ENCODE measurements at places on chromosomes 6 and 20.

DNA sequence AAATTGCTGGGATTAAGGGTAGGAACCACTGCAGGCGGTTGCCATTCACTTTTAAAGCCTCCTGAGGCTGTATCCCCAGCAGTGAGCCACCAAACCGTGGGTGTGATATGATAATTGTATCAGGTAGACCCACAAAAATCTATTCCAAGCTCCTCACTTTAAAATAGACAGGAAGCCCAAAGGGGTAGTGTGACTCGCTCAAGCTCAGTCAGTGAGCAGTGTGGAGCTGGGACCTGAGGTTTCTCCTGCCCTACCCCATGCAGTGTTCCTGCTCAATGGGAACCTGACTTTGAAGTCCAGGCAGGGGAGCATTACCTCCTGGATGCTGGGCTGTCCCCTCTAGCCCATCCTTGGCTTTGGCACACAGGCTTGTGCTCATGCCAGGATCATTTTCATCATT is 14.9 kb upstream of the MAPRE1 start:
- no peak for DNase-seq

DNA sequence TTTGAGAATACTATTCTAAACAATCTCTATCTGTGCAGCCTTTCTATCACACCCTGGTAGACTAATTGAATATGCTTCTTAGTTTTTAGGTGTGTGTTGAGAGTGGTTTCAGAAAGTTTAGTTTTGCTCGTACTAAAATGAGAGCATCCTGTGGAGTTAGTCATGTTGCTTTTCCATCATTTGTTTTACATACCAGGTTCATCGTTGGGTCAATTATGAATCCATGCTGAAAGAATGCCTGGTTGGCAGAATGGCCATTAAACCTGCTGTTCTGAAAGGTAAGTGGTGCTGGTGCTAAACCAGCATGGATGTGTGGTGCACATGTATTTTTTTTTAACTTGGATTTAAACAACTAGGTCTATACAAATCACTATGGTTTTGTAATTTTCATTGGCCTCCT is 49.3 kb downstream of the CYB5R4 start:
- no peak for DNase-seq

DNA sequence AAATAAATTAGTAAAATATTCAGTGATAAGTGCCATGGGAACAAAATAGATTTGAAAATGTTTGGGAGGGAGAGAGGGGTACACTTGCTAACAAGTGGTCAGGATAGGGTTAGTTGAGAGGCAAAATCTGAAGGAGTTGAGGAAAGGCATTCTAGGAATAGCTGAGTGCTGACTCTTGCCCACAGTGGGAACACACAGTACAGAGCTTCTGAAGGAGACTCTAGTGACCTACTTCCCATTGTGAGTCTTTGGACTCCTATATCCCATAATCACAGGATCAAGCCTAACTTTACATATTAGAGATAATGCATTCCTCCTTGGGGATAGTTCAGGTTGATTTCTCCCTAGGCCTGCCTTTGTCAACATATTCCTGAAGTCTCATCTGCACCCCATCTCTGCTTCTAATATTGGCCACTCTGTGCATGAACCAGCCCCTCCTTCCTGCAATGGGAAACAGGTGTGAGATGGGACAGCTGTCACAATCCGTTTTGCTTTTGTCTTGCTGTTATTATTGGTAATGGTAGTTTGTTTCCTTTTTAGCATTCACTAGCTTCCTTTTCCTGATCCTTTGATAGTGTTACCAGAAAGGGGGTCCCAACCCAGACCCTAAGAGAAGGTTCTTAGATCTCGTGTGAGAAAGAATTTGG is 2.6 kb upstream of the TRIM38 start:
- DNase-seq, result no peak

- DNase-seq, result no peak
Measured at GRCh38 chr6:55450005-55450404, 122.7 kb downstream of the GFRAL start.

GRCh38 chr6:1479095-1479494 is 89.7 kb downstream of the FOXF2 start:
- DNase-seq, result no peak

DNA sequence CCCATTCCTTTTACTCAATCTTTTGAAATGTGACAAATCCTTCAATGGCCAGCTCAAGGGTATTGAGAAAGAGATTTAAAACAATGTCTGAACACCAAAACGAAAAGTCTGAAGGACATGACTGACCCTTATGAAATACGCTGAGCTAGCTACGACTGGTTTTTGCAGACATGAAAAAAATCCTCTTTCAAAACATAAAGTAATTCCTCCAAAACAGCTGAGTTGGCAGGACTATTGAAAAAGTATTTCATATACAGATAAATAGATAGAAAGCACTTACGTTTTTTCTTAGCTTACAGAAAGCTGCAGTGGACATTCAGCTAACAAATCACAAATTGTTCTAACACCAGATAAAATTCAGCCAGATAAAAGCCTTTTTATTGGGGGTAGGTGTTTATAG is 702.7 kb upstream of the AGPAT4 start:
- no peak for DNase-seq

- DNase-seq, result no peak
Measured at GRCh38 chr6:48881551-48881950, 581.5 kb downstream of the MMUT start.

DNA sequence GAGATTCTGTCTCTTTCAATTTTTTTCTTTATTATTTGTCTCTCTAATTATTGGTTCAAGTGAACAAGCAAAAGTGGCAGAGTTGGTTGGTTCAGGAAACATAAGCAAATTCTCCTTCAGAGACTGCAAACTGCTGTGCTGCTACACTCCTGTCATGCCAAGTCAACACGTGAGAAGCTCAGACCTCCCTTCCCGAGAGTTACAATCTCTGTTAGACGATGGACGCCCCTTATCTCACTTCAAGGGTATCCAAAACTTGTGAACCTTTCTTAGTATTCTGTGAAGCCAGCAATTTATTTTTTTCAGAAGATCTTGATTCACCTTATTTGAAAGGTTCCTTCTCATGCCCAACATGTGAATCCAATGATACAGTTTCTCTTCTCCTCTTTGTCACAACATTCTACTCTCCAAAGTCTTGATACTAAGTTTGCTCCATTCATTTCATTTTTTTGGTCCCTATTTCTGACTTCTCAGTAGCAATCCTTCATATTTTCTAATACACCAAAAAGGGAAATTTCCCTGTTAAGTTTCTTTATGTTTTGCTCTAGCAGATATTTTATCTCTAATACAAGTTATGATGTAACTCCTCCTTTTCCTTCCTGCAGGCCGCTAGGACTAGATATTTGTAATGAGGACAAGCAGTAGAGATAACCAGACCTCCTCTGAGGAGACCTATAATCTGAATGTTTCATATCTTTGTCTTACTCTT is 448.8 kb upstream of the CITED2 start:
- DNase-seq, result peak; percentile 67

- DNase-seq, result no peak
Measured at GRCh38 chr20:33781133-33781532, 30.0 kb upstream of the CHMP4B start.

GRCh38 chr20:57089699-57090144 is 176.7 kb downstream of the BMP7 start:
- DNase-seq, result peak; percentile 44

DNA sequence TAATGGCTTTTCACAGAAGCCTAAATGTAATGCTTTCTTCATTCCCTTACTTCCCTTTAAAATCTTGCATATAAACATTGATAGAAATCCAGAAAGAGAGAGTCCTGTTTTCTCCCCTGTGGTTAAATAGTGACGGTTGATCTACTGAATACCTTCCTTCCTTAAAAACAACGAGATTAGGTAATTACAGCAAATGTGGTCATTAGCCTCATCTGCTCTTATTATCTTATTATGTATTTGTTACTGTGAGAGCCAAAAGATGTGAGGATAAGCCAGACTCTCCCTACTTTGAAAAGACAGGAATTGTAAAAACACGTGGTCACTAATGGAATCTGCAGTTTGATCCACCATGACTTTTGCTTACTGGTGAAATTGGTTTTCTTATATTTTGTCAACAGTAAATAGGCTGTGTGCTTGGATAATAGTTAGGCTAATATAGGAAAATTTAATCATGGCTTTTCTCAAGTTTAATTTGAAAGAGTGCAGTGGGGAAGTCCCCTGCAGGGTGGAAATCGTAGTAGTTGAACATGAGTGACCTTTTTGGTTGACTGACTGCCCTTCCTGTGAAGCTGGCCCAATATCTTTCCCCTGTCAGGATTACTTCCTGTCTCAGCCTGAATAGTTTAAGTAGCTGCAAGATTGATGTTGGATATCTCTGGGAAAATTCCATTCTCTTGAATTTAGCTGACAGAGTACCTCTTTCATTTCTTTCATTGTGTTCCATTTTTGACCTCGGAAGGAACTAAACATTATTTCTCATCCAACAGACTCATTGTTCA is 62.8 kb downstream of the JARID2 start:
- DNase-seq, result no peak

GRCh38 chr6:160358225-160359119 is 10.3 kb downstream of the SLC22A3 start:
- no peak for DNase-seq

- DNase-seq, result no peak
Measured at GRCh38 chr20:14580418-14581074, 243.1 kb upstream of the FLRT3 start.

GRCh38 chr6:118869350-118869749 is 24.6 kb upstream of the ASF1A start:
- DNase-seq, result no peak

DNA sequence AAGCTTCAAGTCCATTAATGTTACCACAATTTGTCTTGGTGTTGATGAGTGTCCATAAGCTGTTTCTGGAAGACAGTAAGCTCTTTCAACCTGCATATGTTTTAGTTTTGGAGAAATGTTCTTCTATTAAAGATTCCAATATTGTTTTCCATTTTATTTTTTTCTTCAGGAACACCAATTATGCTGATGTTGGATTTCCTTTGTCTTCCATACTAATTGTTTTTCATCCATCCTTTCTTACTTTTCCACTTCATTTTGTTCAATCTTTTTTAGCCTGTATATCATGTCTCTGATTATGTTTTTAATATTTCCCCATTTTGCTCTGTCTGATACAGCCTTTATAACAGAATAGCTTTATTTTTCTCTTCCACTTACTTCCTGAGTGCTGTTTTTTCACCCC is 21.9 kb downstream of the SLC13A3 start:
- no peak for DNase-seq

GRCh38 chr6:155234167-155234566 is 29.6 kb upstream of the CLDN20 start:
- DNase-seq, result no peak

DNA sequence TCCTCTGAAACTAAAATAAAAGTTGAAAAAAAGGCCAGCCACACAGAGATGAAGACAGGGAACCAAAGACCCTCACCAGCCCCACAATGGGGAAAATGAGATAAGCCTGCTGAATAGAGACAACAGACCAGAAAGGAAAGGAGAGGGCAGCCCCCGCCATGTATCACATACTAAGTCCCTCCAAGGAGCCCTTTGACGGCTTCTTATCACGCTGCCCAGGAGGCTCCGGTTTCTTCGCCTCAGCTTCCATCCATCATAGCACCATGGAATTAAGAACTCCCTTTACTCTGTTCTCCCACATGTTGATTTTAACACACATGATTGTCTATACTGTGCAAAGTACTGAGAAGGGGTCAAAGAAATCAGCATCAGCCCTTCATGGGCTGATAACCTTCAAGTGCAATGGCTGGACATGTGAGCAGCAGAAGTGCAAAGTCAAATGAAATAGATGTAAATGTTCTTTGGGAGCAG is 54.9 kb downstream of the MAP3K5 start:
- DNase-seq, result peak; percentile 49

GRCh38 chr20:25487306-25487705 is 79.8 kb downstream of the GINS1 start:
- DNase-seq, result no peak

GRCh38 chr6:107418118-107418517 is 41.2 kb downstream of the PDSS2 start:
- peak; percentile 27 for DNase-seq

GRCh38 chr20:45008521-45009049 is 42.3 kb downstream of the STK4 start:
- no peak for DNase-seq

GRCh38 chr20:36070451-36070850 is 84.1 kb upstream of the EPB41L1 start:
- no peak for DNase-seq

DNA sequence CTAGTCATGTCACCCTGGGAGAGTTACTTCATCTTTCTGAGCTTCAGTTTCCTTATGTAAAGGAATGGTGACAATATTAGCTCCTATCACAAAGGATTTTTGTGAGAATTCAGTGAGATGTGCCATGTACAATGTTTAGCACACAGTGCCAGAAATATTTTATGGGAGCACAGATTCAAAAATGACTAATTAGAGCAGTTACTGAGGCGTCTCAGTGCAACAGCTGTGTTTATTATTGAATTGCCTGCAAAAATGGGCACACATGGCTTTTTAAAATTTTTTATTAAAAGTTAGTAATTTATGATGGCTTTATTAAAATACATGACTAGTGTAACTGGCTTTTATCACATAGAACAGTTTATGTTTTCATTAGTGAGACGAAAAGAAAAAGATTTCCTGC is 134.3 kb upstream of the AHI1 start:
- no peak for DNase-seq

DNA sequence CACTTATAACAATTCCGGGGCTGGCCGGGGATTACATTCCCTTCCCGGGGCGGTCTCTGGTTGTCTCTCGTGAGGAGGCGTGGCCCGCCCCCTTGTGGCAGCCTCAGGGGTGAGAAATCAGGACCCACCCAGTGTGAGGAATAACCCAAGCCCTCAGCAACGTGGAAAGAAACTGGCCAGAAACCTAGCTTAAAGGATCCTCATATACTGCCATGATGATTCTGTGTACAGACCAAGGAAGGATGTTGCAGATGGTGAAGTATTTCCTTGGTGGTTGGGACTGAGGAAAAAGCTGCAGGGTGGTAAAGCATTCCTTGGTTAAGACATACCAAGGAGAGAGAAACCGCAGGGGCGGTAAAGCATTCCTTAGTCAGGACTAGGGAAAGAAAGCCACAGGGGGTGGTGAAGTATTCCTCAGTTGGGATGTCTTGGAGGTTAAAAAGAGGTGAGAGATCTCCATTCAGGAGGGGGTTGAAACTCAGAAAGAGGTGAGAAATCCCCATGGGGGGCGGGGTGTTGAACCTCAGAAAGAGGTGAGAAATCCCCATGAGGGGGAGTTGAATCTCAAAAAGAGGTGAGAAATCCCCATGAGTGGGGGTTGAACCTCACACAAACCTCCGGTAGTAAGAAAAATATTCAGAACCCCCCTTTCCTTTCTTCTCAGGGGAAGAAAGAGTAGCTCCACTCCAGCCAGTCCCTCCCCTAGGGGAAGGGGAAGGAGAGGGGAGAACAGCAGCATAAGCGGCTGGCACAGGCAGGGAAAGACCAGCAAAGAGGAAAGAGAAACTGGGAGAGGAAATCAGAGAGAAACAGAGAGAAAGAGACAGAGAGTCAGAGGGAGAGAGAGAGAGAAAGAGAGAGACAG is 238.1 kb downstream of the RNGTT start:
- peak; percentile 34 for DNase-seq

GRCh38 chr6:16302721-16303552 is 64.5 kb downstream of the GMPR start:
- DNase-seq, result no peak

GRCh38 chr6:89997456-89998445 is 103.5 kb downstream of the GJA10 start:
- DNase-seq, result no peak

- DNase-seq, result no peak
Measured at GRCh38 chr20:24470746-24471582, 1.5 kb downstream of the SYNDIG1 start.

- no peak for DNase-seq
Measured at GRCh38 chr6:118935331-118935668, 341 bp upstream of the MCM9 start.

- DNase-seq, result no peak
Measured at GRCh38 chr6:123770247-123770949, 33.3 kb upstream of the NKAIN2 start.

All from erythroblast (primary cell).